ENCODE measurements at places on chromosomes 5 and 9. TPM values are rescaled to one million over a fixed set of nuclear protein-coding genes. Genes with fewer than 3 reads are reported as not detected.

DNA sequence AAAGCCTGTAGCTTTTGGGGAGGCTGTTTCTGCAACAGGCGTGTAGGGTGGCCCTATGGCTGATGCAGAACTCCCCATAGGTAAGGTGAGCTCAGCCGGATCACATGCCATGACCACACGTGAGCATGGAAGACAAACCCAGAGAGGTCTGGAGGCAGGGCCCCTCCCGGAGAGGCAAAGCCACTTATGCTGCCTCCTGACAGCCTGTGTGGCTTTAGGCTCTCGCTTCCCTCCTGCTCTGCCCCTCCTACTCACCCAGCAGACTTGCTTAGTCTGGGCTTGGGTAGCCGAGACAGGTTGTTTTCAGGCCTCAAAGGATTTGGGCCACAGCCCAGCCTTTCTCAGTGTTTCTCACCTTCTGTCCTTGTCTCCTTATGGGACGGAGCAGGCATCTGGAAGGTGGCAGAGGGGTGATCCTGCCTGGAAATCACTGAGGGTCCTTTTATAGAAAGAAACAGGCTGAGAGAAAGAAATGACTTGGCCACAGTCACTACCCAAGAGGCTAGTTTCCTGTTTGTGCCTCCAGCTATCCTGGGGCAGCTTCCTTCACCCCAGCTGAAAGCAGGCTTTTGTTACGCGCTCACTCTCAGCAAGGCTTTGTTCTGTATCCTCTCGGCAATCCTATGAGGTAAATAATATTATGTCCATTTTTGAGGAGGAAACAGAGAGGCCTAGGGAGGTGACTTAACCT, 89.9 kb downstream of the DAB2IP start:
- peak overlapping the region; percentile 85 for H3K27ac ChIP-seq
- no peaks in the 10 kb centered on the region for H3K36me3 ChIP-seq
- H3K4me1 ChIP-seq: peaks cover 24% of the 10 kb centered on the region
- no peaks in the 10 kb centered on the region for H3K27me3 ChIP-seq
- H3K4me3 ChIP-seq: no peak overlapping the region

DNA sequence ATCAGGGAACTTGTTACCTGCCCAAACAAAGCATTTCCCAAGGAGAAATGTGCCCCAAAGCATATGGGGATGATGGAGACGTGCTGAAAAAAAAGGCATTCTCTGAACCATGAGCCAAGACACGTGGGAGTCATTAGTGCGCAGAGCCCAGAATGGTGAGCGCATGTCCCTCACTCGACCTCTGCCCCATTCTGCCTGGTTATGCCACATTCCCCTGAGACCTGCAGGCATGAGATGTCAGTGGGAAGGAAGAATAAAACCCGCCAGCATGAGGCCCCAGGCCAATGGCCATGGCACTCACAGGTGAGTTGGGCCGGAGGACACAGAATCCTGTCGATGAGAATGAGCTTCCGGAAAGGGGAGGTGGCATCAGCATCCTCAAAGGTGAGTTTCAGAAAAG, 228.9 kb downstream of the CDK5RAP2 start:
- H3K36me3 ChIP-seq: no peaks in the 10 kb centered on the region
- no peak overlapping the region for H3K4me3 ChIP-seq
- no peak for DNase-seq
- H3K27ac ChIP-seq: no peak overlapping the region
- peaks cover 6% of the 10 kb centered on the region for H3K4me1 ChIP-seq
- no peaks in the 10 kb centered on the region for H3K27me3 ChIP-seq

- H3K27me3 ChIP-seq: no peaks in the 10 kb centered on the region
- no peak overlapping the region for H3K27ac ChIP-seq
- peaks cover 55% of the 10 kb centered on the region for H3K4me1 ChIP-seq
- H3K36me3 ChIP-seq: no peaks in the 10 kb centered on the region
- no peak for DNase-seq
Observed at GRCh38 chr9:77999231-77999631, 32.4 kb downstream of the GNAQ start.

Gene RETREG1
- total RNA-seq: 5.8 TPM

DNA sequence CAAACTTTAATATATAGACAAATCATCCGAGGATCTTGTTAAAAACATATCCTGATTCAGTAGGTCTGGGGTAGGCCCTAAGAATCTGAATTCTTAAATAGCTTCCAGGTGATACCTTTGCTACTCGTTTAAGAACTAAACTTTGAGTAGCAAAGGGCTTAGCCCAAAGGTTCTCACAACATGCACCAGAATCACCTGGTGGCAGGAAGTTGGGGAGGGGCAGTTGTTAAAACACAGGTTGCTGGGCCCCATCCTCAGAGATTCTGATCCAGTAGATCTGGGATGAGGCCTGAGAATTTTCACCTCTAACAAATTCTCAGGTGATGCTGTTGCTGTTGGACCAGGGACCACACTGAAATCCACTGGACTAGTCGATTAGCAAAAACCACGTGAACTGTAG, 20.0 kb upstream of the RGMB start:
- H3K36me3 ChIP-seq: no peaks in the 10 kb centered on the region
- H3K27ac ChIP-seq: no peak overlapping the region
- no peaks in the 10 kb centered on the region for H3K27me3 ChIP-seq

DNA sequence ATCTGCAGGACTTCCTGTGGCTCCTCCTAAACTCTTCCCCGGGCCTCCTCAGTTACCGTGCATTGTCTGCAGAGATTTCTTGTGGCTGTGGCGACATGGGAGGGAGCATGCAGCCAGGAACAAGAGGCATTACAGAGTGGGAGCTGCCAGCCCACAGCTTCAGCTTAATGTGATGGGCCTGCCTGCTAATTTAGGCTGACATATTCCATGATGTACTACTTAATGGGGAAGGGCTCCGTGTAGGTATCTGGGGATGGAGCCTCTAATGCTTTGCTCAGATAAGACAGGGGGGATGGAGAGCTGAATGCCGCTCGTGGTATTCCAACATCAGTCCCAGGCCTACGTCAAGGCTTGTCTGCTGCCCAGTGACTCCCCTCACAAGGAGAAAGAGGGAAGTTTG, 137.6 kb upstream of the GPR151 start:
- no peak overlapping the region for H3K27ac ChIP-seq
- H3K27me3 ChIP-seq: no peaks in the 10 kb centered on the region
- no peaks in the 10 kb centered on the region for H3K4me1 ChIP-seq

GRCh38 chr9:12652973-12653372, 40.2 kb upstream of the TYRP1 start:
- H3K4me3 ChIP-seq: no peak overlapping the region
- DNase-seq: no peak
- no peaks in the 10 kb centered on the region for H3K4me1 ChIP-seq
- no peak overlapping the region for H3K27ac ChIP-seq
- no peaks in the 10 kb centered on the region for H3K27me3 ChIP-seq
- H3K36me3 ChIP-seq: no peaks in the 10 kb centered on the region

Gene CCL27
- not detected for total RNA-seq

DNA sequence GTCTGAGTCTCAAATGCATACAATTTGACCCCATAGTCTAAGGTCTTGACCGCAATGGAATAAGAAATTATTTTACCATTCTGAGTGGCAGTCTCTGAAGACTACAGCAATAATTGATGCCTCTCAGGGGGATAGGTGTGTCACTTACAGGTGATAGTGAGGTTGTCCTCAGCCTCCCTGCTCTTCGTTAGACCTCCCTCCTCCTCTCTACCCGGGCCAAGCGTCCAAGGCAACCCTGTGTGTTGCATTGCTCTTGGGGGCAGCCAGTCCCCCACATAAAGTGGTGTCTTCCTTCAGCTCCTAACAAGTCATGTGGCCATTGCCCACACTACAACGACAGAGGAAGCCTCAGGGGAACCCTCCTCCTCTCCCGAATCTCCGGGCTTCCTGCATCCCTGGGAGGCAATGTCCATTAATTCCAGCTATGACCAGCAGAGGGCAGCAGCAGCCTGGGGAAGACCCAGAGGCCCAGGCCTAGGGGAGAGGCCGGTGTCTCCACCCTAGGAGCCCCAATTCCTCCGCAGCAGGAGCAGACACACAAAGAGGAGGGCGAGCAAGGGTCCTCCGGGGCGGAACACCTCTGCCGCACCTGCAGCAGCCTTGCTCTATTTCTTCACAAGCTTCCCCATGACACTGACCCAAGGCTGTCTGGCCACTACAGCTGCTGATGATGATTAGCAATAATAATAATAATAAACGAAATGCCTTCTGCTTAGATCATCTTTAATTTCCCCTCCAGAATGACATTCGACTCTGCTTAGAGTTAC, 134.8 kb downstream of the KCNIP1 start:
- peak; percentile 78 for DNase-seq
- no peak overlapping the region for H3K27ac ChIP-seq
- no peaks in the 10 kb centered on the region for H3K36me3 ChIP-seq
- no peak overlapping the region for H3K4me3 ChIP-seq
- peaks cover 18% of the 10 kb centered on the region for H3K4me1 ChIP-seq

GRCh38 chr5:82642313-82642712, 364.2 kb upstream of the RPS23 start:
- no peak for DNase-seq
- no peaks in the 10 kb centered on the region for H3K4me1 ChIP-seq
- H3K36me3 ChIP-seq: no peaks in the 10 kb centered on the region
- no peaks in the 10 kb centered on the region for H3K27me3 ChIP-seq

Gene JMY
- total RNA-seq: 7.8 TPM

DNA sequence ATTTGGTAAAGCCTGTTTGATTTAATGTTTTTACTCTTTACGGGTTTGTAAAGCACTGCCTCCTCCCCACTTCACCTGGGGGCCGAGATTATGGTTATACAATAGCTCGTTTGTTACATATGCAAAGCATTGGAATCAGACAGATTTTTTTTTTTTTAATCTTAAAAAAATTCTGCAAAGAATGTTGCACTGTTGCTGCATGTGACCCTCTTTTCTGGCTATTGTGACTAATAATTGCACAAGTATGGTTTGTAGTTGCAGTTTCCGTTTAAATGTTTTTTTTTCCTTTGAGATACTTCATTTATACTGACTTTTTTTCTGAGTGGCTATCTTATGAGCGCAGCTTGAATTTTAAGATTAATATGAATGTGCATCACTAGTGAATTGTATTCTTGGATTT, 165.3 kb downstream of the KDM4C start:
- no peaks in the 10 kb centered on the region for H3K27me3 ChIP-seq
- peaks cover 26% of the 10 kb centered on the region for H3K4me1 ChIP-seq
- H3K4me3 ChIP-seq: no peak overlapping the region
- H3K36me3 ChIP-seq: peaks cover 8% of the 10 kb centered on the region

DNA sequence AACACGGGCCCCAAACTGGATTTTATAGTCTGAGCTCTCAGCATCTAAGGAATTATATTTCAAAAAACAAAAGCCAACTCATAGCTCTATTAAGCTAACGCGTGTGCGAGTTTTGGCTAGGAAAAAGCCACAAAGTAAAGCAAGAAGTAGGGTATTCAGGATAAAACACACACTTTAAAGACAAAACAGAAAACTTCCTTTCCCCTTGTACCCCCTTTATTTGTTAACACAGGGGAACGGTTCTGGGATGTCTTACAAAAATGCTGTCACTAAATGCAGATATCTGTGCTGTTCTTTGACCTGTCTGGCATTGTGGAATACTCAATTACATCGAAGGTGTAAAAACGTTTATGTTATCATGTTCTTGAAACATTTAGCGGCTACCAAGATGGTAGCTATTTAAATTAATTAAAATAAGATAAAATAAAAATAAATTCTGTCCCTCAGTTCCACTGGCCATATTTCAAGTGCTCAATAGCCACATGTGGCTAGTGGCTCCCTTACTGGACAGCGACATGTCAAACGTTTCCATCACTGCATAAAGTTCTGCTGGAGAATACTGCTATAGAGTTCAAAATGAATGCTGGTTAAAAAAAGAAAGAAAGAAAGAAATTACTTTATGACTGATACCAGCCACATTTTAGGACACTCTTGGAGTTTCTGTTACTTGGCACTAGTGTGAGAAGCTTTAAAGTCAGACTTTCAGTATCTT, 7.2 kb upstream of the MEF2C start:
- DNase-seq: no peak
- H3K36me3 ChIP-seq: no peaks in the 10 kb centered on the region
- peak overlapping the region; percentile 60 for H3K4me3 ChIP-seq

- no peaks in the 10 kb centered on the region for H3K36me3 ChIP-seq
- no peaks in the 10 kb centered on the region for H3K27me3 ChIP-seq
- H3K27ac ChIP-seq: no peak overlapping the region
- no peak for DNase-seq
Observed at GRCh38 chr9:113828221-113828620, 47.9 kb upstream of the ZNF618 start.

DNA sequence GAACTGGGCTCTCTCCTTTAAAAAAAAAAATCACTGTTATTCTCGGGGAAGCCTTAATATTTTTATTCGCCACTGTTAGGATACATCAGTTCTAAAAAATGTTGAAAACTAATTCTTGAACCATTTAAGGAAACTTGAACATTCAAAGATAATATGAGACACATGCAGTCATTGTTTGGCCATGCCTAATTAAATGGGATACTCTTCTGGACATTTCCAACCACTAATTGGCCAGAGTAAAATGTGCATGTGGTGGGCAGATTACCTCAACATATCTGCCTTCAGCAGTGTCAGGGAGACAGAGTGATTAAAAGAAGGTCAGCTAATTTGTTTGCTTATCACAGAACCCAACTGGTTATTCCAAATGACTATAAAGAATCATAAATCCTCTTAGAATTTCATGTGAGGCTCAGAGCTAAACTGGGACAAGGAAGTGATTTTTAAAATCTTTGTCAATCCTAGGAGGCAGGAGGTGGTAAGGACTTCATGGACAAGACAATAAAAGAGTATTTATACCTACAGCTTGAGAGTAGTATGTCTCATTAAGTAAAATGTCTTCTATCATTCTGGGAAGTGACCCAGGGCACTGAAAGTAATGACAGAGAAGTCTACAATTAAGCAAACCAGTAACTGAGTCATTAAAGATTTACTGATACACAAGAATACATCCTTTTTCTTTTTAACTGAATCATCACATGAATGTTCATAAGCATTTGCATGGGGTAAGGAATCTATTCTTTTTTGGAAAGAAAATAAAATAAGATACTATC, 242.9 kb upstream of the TRPM3 start:
- no peak overlapping the region for H3K4me3 ChIP-seq
- no peak overlapping the region for H3K27ac ChIP-seq
- no peaks in the 10 kb centered on the region for H3K36me3 ChIP-seq

Gene GPX3
- 133 TPM for total RNA-seq

DNA sequence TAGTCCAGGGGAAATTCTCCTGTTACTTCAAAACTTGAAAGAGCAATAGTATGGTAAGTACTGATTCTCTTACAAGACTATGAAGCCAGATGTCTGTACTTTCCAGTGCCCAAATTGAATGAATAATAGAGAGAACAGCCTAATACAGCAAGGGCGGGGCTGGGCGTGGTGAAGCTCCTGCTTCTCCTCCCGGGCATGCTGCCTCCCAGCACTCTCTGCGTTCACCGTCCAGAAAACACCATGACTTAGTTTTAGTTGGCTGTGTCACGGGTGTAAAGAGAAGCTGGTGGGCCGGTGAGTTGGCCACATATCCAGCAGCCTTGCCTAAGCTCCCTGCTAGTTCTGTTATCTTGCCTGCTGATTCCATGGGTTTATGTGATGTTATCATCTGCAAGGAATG, 40.7 kb upstream of the ADAMTS2 start:
- no peaks in the 10 kb centered on the region for H3K4me1 ChIP-seq
- DNase-seq: no peak
- peaks cover 8% of the 10 kb centered on the region for H3K27me3 ChIP-seq
- no peak overlapping the region for H3K4me3 ChIP-seq

Data from spleen (tissue), 13 donors.